ENCODE measurements at places on chromosomes 5 and 9.

DNA sequence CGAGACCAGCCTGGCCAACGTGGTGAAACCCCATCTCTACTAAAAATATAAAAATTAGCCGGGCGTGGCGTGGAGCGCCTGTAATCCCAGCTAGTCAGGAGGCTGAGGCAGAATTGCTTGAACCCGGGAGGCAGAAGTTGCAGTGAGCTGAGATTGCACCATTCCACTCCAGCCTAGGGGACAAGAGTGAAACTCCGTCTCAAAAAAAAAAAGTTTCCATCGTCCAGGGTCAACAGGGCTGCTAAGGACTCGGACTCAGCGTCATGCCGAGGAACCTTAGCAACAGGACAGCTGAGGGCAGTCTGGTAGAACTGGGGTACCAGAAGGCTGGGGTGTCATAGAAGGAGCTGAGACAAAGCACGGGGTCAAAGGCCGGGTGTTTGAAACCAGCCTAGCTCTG is 21.7 kb downstream of the FAM78A start:
- no peak for DNase-seq

DNA sequence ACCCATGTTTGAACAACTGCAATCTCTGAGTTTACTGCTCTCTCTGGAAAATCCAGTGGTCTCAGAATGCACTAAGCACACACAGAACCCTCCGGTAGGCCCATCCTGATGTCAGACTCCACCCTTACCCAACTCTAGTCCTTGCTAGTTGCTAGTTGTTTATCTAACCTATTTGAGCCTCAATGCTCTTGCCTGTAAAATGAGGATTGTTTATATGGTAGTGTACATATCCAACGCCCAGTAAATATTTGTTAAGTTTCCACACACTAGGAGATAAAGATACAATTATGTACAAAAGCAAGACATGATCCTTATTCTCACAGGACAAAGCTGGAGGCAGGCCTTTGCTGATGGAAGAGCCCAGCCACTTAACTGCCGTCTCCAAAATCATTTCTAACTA is 192.2 kb downstream of the SPOCK1 start:
- no peak for DNase-seq

GRCh38 chr9:95181226-95181818 is 136.2 kb downstream of the FANCC start:
- no peak for DNase-seq

DNA sequence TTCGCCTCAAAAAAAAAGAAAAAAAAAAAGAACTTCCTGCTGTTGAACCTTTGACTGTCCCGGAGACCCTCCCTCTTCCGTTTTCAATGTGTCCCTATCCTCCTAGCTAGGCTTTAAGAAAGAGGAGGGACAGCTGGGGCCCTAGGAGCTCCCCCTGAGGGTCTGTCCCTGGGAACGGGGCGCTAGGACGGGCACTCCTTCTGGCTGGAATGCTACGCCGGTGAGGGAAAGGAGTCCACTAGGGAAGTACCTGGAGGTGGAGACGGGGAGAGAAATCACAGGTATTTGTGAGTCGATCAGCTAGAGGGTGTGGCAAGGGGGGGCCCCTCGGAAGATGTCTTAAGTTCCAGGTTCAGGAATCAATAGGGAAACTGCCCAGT is 4.6 kb downstream of the SIT1 start:
- no peak for DNase-seq

GRCh38 chr9:109641372-109641659 is 138.7 kb upstream of the PALM2AKAP2 start:
- DNase-seq: no peak

DNA sequence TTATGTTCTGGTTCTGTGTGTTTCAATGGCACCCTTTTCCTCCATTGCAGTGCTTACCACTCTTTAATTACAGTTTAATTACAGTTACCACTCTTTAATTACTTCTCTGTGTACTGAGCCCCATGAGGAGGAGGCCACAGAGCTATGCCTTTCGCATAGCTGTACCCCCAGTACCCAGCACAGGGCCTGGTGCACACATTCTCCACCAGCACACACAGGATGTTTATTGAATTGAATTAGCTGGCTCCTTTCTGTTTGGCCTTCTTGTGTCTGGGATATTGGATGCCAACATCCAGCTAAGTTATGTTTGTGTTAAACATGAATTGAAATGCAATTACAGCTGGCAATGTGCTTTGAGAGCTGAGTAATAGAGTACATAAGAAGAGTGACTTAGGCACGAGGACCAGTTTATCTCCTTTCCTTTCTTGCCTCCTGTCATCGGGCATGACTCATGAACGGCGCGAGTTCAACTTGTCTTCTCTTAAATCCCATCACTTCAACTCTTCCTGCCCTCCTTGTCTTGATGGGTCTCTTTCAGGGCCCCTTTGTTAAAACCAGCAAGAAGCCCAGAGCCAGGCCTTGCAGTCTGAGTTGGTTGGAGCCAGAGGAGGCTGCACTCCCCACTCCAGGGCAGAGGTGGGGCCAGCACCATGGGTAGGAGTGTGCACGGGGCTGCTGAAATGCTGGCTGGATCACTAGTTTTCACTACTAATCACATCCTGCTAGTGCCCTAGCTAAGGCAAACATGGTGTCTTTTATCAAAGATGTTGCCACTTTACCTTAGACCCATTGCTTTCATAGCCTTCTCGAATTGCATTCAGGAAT is 37.4 kb downstream of the MVB12B start:
- no peak for DNase-seq

- DNase-seq: no peak
These were observed 251.4 kb upstream of the TRIM32 start for GRCh38 chr9:116435706-116436105.

DNA sequence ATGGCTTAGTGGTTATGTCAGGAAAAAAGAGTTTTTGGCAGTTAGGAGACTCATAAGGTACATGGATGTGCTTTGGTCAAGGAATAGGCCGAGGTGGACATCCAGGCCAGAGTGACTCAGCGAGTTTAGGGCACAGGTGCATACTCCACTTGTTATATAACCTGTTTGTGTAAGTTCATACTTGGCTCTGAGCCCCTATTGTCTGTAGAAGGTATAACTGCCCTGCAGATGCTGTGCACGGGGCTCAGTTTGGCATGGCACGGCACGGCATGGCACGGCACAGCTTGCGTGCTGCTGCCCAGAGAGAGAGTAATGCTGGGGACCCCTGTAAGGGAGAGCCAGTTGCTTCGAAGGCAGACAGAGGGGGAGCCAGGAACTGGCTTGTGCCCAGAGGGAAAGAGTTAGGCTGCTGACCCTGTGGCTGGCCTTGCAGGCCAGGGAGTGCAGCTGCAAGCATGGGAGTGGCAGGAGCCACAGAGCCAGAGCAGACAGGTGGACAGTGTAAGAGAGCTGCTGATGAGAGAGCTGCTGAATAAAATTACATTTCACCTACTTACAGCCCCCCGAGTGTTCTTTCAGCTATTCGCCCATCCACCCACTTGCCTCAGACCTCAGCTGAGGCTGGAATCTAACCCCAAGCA is 32.2 kb downstream of the GCNT4 start:
- DNase-seq: no peak

GRCh38 chr5:17663182-17663581 is 28.9 kb downstream of the TAF11L14 start:
- DNase-seq: no peak

- DNase-seq: no peak
These were observed 288.5 kb downstream of the MAST4 start for GRCh38 chr5:66884564-66885243.

DNA sequence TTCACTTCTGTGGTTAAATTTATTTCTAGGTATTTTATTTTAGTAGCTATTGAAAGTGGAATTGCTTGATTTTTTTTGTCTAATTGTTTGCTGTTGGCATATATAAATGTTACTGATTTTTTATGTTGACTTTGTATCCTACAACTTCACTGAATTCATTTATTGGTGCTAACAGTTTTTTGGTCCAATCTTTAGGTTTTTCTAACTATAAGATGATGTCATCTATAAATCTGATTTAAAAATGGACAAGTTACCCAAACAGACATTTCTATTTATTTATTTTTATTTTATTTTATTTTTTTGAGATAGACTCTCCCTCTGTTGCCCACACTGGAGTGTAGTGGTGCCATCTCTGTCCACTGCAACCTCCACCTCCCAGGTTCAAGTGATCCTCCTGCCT is 162.3 kb downstream of the COX7C start:
- no peak for DNase-seq

DNA sequence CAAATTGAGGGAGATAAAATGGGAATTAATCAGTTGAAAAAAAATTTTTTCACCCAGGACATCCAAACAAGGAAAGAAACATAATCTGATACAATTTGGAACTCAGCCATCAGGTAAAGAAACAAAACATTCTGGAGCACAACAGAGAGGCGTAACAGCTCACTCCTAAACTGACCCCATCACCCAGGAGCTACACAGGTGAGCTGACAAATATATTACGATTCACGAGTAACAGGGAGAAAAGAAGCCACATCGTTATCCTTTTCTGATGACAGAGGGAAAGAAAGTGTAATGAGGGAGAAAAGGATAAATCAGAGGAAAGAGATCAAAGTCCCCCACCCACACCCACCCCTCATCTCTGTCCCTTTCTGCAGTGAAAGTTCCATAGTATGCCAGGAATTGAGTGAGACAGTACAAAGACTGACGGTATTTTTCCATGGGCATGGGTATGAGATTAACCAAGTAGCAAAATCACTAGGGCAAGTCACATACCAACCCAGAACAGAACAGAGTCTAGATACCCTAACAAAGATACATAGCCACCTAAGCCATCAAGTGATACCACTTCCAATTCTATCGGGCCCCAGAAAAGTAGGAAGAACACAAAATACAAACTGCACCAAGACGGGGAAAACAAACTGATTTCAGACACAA is 45.4 kb downstream of the TMEM245 start:
- DNase-seq: no peak

DNA sequence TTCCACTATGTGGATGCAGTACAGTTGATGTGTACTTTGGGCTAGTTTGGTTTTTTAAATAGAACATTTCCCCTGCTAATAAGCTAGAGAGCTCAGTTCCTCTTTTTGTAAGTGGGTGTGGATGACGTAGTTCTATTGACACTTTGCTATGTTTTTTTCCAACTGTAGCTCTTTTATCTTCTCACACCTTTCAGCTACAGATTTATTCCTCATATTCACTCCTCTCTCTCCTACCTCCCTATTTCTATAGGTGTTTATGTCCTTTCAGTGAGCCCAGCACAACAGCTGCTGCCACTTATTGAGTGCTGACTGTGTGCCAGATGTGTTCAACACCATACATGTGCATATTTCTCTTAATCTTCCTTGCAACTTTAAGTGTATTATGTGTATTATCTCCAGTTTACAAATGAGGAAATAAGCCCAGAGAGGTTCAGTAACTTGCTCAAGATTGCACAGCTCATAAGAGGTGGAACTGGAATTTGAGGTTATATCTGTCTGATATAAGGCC is 215.7 kb downstream of the SEMA6A start:
- DNase-seq: no peak

GRCh38 chr5:74639807-74640449 is 600 bp downstream of the ENC1 start:
- DNase-seq: peak; percentile 16

DNA sequence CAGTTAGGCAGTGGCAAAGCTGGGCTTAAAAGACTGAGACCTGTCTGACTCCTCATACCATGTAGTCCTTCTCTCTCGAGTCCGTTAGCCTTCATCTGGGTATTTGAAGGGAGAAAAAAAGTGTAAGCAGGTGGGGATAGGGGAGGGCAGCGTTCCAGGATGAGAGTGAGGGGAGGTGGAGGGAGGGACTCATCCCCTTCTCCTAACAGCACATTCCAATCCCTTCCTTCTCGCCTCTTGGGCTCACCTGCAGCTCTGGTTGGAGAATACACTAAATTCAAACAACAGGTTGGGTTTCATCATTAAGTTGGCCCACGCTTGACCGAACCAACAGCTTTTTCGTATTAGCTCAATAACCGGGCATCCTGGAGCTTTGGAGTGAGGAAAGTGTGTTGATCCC is 3.6 kb downstream of the NEURL1B start:
- DNase-seq: no peak

- no peak for DNase-seq
These were observed 188.6 kb downstream of the PARP8 start for GRCh38 chr5:50855001-50855400.

GRCh38 chr5:66551338-66551737 is 44.9 kb upstream of the MAST4 start:
- DNase-seq: no peak

- DNase-seq: no peak
These were observed 3.7 kb upstream of the MRNIP start for GRCh38 chr5:179862296-179862695.

DNA sequence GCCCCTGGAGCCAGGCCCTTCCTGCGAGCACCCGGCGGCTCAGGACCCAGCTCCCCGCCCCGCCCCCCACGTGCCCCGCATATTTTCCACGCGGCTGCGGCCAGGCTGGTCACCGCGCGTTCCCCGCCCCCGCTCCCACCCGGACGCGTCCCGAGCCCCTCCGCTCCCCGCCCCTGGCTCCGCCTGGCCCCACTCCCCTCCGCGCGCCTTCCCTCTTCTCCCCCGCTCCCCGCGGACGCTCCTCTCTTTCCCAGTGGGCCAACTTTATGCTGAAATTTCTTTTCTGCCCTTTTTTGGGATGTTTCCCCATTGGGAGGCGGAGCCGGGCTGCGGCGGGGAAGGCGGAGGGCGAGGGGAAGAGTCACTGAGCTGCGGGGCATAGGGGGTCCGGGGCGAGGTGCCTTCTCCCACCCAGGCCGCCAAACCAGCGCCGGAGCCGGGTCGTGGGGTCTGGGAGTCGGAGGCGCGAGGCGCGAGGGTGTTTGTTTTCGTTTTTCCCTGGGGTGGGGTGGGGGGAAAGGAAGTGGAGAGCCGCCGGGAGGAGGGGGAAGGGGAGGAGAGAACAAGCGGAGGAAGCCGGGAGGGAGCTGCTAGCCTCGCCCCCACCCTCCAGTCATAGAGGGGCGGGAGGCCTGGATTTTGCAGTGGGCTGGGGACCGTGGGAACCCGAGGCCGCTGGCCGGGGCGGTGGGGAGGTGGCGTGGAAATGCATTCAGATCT is 1.0 kb upstream of the TPM2 start:
- no peak for DNase-seq

DNA sequence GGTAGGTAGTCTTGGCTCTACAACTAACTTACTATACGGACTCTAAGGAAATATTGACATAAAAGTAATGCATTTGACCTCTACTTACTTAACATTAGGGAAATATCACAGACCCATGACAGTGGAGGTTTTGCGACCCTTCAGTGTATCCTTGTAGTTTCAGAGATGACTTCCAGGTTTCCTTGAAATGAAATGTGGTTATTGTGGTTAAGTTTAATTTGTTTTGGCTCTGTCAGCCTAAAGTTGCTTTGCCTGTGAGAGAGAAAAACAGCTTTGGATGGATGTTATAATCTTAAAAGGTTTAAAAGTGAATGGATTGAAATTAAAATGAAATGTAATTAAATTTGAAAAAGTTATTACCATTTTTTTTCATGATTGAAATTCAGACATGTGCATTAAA is 42.9 kb downstream of the LRRTM2 start:
- DNase-seq: no peak

DNA sequence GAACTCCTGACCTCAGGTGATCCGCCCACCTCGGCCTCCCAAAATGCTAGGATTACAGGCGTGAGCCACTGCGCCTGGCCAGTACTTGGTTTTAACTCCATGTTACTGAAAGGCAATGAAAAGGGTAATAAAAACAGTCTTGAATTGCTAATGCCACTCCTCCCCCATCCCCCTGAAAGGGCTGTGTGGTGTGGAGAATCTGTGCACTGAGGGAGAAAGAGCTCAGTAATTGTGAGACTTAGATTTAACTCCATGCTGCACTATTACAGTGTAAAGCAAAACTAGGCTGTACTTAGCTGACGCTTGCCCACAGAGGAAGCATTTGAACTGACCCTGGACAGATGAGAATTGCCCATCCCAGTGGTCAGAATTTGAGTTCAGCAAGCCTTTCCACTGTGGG is 1662.4 kb upstream of the ACO1 start:
- no peak for DNase-seq

- no peak for DNase-seq
These were observed 54.0 kb downstream of the GPR21 start for GRCh38 chr9:123087359-123087888.

Measured in activated CD4-positive, alpha-beta T cell treated with anti-CD3 and anti-CD28 coated beads, Interleukin-2, amount 50 U/mL, for 24 hours (primary cell).